Stimulated activated CD8-positive, alpha-beta memory T cell treated with anti-CD3 and anti-CD28 coated beads, Interleukin-7, amount 100 ng/mL, for 1 hour (primary cell): ENCODE measurements at places on chromosomes 3 and 15.

GRCh38 chr3:31251083-31251482 lies 281.6 kb upstream of the STT3B start:
- no peak for DNase-seq

GRCh38 chr15:90868261-90868689 lies at the start of gene FURIN:
Gene FURIN, plus strand, starts transcription at chr15:90868588. Its CDS starts 7,153 bp downstream, at chr15:90875741.
- DNase-seq, result no peak

- DNase-seq, result no peak
These were observed 25.9 kb downstream of the SNX33 start for GRCh38 chr15:75673426-75674235.

- DNase-seq, result no peak
These were observed 204.2 kb downstream of the WDR72 start for GRCh38 chr15:53555226-53555625.

- DNase-seq, result no peak
These were observed 64.9 kb downstream of the DIPK2A start for GRCh38 chr3:144036498-144036897.

DNA sequence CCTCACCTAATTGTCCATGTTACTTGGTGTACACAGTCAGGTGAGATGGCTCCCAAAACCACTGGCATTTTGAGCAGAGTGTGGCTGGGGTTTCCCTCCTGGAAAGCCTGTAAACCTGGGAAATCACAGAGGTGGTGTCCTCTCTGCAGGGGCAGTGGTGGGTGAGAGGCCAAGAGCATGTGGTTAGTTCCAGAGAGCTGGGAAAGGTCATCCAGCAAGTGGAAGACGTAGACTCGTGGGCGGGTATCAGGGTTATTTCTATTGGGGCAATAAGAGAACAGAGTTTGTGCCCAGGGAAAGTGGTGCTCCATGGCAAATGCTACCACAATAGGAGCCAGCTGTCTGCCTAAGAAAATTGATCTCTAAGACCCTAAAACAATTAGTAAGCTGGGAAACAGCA lies 44.6 kb upstream of the LIMD1 start:
- DNase-seq, result no peak

- no peak for DNase-seq
These were observed 27.7 kb upstream of the LRRN1 start for GRCh38 chr3:3771567-3771966.

- DNase-seq, result no peak
These were observed 384 bp upstream of the LEKR1 start for GRCh38 chr3:156825795-156826143.
